ENCODE measurements at places on chromosomes 13 and 19. TPM values are rescaled to one million over a fixed set of nuclear protein-coding genes. Genes with fewer than 3 reads are reported as not detected.
A peak's percentile ranks its signal among the peaks of the same experiment; 100 is the strongest.

DNA sequence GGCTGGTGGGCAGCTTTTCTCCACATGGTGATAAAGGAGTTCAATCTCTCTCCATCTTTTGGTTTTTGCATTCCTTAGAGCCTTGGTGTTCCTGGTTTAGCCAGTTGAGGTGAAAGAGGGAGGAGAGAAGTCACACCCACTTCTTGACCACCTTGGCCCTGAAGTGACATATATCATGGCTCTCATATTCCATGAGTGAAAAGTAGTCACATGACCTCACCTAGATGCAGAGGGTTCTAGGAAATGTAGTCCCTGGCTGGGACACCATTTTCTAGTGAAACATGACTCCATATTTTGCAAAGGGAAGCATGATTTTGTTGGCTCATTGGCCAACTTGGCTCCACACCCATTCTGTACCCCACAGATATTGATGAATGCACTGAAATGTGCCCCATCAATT lies 16.1 kb downstream of the ADGRE1 start:
- H3K36me3 ChIP-seq: no peaks in the 10 kb centered on the region
- H3K27me3 ChIP-seq: no peaks in the 10 kb centered on the region
- no peaks in the 10 kb centered on the region for H3K4me1 ChIP-seq
- H3K27ac ChIP-seq: no peak overlapping the region
- no peak for DNase-seq
- no peak overlapping the region for H3K4me3 ChIP-seq

The TMEM59L gene
- 0.36 TPM for total RNA-seq

DNA sequence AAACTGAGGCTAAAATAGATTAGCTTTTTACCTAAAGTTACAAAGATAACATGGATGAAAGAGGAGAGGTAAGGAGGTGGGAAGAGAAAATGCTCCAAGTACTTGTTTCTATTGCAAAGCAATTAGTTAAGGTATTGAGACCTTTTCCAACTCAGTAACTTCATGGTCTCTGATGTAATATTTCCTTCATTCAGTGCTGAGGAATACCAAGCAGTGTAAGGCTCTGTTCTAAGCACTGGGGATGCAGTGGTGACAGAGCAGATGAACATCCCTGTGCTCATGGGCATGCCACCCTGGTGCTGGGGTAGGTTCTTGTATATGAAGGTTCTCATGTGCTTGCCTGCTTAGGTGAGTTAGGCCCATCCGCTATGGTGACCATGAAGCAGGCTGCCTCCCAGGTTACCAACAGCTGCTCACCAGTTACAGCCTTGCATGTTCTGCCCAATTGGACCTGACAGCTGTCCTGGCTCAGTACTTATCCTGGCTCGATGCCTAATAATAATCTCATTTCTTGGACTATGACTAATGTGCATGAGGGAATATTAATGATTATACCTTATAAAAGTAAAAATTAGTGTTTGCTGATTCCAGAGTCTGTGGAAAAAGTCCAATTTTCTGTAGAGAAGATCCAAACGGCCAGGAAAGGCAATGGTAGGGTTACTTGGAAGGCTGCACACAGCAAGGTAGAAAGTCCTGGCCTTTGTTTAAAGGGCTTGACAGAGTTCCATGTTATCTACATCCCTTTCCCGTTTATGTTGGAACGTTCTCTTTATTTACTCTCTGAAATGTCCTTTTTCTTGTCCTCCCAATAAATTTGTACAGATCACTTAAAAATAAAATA lies 48.3 kb downstream of the LATS2 start:
- H3K27me3 ChIP-seq: no peaks in the 10 kb centered on the region
- H3K36me3 ChIP-seq: peaks cover 13% of the 10 kb centered on the region
- peak overlapping the region; percentile 97 for H3K27ac ChIP-seq
- H3K4me3 ChIP-seq: no peak overlapping the region

The PINLYP gene
- total RNA-seq: 0.72 TPM

DNA sequence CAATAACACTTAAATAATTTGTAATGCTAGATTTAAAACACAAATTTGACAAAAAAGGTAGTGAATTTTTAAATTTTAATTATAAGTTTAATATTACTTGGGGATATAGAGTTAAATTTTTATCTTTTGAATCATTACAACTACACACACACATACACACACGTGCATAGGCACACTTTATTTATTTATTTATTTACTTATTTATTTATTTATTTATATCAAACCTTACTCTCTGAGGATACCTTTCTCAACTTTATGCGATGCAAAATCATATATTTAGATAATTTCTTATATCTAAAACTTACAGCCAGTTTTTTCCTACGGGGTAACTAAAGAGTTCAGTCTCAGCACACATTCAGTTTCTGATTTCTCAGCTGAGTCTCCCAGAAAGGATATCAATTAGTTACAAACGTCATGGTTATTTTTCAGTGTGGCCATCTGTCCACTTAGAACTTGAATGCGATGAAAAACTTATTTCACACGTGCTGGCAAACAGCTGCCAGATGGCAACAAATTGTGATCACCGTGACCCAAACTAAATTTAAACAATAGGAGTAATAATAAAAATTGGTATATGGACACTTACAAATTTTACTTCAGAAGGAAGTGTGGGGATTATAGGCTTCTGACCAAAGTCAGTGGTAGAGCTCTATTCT lies 683.1 kb upstream of the PRR20A start:
- H3K27me3 ChIP-seq: no peaks in the 10 kb centered on the region
- DNase-seq: no peak
- H3K4me1 ChIP-seq: no peaks in the 10 kb centered on the region
